ENCODE measurements at places on chromosomes 1 and 21.

DNA sequence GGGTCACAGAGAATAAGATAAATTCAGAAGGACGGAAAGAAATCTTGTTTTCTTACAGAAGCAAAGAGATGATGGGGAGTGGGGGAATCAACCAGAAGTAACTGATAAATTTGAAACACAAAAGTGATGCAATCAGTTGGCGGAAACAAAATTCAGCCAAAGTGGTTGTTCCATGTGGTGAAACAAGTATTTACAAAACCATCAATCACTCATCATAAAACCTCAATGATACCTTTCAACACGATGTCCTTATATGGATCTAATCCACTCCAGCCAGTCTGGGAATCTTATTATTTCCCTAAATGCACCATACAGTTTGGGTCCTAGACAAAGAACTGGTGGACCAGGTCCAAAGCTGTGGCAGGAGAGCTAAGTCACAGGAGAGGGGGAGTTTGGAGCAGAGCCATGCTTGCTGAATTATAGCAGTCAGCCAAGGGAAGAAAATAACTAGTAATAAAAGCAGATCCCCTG lies 303.8 kb upstream of the LRRC7 start:
- peak; percentile 99 for DNase-seq

- no peak for DNase-seq
These were observed 104.5 kb downstream of the CENPF start for GRCh38 chr1:214707306-214708087.

DNA sequence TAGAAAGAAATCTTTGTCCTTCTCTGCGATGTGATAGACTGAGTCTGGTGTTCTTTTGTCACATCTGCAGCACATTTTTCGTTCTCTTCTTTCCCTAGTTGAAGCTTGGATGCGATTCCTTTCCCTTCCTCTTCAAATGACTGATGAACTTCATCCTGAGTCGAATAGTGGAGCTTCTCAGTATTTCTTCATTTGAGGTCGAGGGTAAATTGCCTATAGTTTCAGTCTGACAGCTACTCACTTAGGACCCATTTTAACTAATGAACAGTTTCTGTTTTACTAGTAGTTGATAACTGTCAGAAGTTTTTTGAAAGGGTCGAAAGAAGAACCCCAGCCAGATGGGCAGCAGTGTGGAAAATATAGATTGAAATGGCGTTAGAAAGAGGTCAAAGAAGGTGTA lies 4.7 kb upstream of the REG4 start:
- DNase-seq, result no peak

DNA sequence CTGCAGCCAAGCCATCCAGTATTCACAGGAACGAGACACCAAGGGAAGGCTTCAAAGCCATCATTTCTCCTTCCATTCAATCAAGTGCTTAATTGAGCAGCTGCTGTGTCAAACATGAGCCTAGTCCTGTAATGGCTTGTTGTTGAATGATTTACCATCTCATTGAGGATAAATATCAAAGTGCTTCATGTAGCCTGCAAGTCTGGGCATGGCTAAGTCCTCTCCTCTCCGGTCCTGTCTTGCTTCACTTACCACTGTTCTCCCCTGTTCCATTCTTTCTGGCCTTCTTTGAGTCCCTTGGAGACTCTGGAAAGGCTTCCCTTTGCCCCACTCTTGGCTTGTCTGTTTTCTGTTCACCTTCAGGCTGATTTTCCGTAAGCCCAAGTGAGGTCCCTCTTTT lies 279.8 kb downstream of the PBX1 start:
- no peak for DNase-seq

DNA sequence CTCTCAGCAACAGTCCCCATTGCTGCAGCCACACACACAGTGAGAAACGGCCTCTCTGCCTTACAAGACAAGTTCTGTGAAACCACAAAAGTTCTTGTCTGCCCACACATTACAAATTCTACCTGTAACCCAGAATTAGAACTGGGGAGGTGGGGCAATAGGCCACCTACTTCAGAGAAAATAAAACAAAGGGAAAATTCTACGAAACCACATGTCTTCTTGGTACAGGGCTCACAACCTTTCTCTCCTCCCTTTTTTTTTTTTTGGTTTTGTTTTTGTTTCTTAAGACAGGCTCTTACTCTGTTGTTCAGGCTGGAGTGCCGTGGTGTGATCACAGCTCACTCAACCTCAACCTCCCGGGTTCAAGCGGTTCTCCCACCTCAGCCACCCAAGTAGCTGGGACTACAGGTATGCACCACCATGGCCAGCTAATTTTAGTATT lies 30.2 kb downstream of the LPAR3 start:
- DNase-seq, result no peak

DNA sequence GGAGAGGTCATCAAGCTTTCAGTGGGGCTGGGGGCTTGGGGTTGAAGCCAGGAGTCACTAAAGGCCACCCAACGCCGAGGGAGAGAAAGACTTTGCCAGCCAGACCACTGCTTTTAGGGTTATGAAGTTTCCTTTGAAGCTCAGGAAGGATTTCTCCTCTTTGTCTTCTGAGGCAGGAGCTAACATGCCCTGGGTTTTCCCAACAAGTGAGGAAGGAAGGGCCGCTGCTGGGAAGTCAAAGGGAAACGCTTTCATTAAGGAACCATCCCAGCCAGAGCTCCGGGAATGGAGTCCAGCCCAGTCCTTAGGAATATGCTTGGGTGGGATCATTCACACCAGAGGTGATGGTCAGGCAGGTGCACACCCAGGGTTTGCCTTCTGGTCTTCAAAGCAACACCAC lies 436.9 kb downstream of the PRDM2 start:
- no peak for DNase-seq

- DNase-seq, result peak; percentile 37
These were observed 93.2 kb downstream of the CTH start for GRCh38 chr1:70504176-70504820.

- no peak for DNase-seq
These were observed 10.2 kb upstream of the NAV1 start for GRCh38 chr1:201528631-201529252.

- DNase-seq, result no peak
These were observed 24.9 kb upstream of the CTBS start for GRCh38 chr1:84598846-84599741.
